ENCODE measurements at places on chromosomes 13 and 19. TPM values are rescaled to one million over a fixed set of nuclear protein-coding genes. Genes with fewer than 3 reads are reported as not detected.
A peak's percentile ranks its signal among the peaks of the same experiment; 100 is the strongest.

SIGLEC9 gene
- 0.73 TPM for total RNA-seq

C5AR2 gene
- 1.1 TPM for total RNA-seq

ZNF548 gene
- 82.8 TPM for total RNA-seq

SUGP1 gene
- total RNA-seq: 89.0 TPM

MTUS2 gene
- total RNA-seq: 0.28 TPM

C19orf85 gene
- total RNA-seq: not detected

ZNF726 gene
- total RNA-seq: 3.3 TPM

CLDN10 gene
- total RNA-seq: not detected

DNA sequence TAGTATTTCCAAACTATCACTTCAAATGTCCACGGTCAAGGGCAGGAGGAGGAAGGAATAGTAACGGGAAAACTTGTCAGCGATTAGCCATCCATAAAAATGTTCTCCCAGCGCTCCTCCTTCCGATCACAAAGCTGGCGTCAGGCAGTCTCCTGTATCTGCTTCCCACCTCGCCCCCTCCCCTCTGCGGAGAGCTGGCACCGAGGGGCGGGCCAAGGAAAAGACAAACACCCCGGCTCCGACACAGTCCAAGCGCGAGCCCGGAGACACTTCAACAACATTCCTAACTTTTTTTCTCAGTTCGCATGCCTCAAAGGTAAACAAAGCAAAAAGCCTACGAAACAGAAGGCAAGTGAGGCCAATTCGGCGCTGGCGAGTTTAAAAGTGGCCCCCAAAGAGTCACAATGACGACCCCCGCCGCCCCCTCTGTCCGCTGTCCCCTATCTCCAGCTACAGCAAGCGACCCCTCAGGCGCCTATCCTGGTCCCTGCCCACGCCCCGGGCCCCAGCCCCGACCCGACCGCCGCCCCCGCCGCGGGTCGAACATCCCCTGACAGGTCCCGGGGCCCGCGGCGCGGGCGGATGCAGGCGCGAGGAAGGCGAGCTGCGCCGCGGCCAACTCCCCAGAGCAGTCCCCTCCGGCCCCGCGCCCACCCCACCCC is 736 bp downstream of the SMAD9 start:
- H3K4me1 ChIP-seq: peaks cover 8% of the 10 kb centered on the region
- H3K27ac ChIP-seq: no peak overlapping the region

DNA sequence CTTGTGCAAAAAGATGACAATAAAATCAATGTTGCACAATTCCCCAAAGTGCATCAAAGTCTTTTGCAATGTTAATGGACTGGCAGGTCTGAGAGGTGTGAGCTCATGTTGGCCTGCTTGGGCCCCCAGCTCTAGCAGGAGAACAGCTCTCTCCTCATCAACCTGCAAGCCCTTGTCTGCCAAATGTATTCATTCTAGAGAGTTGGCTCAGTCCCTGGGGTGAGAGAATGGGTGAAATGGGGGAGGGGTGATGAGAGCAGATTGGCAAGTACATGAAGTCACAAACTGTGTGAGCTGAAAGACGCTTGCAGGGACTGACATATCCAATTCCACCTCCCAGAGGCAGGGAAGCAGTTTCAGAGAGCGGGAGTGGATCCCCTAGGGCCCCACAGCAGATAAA is 465.1 kb upstream of the ZNF507 start:
- no peaks in the 10 kb centered on the region for H3K27me3 ChIP-seq
- no peak overlapping the region for H3K4me3 ChIP-seq
- H3K27ac ChIP-seq: no peak overlapping the region
- no peak for DNase-seq

DNA sequence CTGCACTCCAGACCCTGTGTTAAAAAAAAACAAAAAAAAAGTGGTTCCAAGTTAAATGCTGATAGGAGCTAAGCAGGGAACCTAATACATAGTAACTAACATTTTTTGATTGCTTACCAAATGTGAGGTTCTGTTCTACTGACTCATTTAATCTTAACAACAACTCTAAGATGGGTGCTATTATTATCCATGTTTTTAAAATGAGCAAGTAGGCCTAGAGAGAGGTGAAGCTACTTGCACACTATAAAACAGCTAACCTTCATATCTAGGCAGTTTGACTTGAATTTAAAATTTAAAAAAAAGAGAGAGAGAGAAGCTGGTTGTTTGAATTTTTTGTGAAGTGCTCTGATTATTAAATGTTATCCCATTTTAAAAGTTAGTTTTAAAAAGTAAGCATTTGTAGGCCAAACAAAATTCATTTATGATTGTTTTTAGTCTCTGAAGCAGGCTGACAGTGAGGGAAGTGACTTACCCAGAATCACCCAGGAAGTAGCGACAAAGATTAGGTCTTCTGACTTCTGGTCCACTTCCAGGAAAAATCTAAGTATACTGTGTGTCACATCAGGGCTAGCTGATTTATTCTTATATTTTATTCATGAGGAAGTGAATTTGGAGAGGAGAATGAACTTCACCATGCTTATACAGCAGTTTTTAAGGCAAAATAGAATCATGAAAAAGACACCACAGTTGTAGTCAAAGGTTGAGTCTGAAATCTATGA is 2.4 kb downstream of the SIGLECL1 start:
- no peaks in the 10 kb centered on the region for H3K4me1 ChIP-seq
- DNase-seq: no peak
- H3K4me3 ChIP-seq: no peak overlapping the region
- no peak overlapping the region for H3K27ac ChIP-seq
- peaks cover 9% of the 10 kb centered on the region for H3K27me3 ChIP-seq

GRCh38 chr19:33186431-33187182 is 7.5 kb upstream of the LRP3 start:
- H3K27ac ChIP-seq: no peak overlapping the region
- no peak for DNase-seq
- peaks cover 12% of the 10 kb centered on the region for H3K27me3 ChIP-seq
- no peaks in the 10 kb centered on the region for H3K36me3 ChIP-seq
- peaks cover 16% of the 10 kb centered on the region for H3K4me1 ChIP-seq

GRCh38 chr19:15469513-15470297 is 5.4 kb upstream of the RASAL3 start:
- no peak for DNase-seq
- no peak overlapping the region for H3K27ac ChIP-seq
- peaks cover 21% of the 10 kb centered on the region for H3K4me1 ChIP-seq
- no peaks in the 10 kb centered on the region for H3K36me3 ChIP-seq
- H3K27me3 ChIP-seq: no peaks in the 10 kb centered on the region

DNA sequence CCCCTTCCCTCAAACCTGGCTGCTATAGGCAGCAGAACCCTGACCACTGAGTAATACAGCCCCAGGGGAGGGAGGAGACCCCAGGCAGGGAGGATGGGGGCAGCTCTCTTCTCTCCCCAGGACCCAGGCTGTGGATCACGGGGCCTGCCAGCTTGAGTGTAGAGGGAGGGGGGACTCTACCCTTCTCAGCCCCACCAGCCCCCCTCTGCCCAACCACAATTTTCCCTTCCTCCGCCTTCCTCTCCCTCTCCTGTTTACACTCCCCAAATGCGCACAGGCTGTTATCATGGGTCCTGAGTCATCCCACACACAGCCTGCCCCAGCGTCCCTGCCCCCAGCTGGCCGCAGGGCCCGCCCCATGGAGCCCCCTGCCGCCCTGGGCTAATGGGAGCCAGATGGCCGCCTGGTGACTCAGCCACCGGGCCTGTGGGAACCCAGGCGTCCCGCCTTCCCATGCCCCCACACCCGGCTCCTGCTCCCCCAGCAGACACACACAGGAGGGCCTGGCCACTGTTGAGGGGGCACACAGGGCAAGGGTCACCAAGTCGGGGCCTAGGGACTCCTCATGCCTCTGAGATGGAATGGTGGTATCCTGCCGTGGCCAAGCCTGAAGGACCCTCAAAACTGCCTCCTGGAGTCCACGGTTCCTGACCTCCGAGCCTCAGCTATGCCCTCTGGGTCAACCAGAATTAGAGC is 13.6 kb downstream of the CCDC97 start:
- peaks cover 13% of the 10 kb centered on the region for H3K36me3 ChIP-seq
- peak overlapping the region; percentile 7 for H3K27ac ChIP-seq
- peaks cover 11% of the 10 kb centered on the region for H3K4me1 ChIP-seq

DNA sequence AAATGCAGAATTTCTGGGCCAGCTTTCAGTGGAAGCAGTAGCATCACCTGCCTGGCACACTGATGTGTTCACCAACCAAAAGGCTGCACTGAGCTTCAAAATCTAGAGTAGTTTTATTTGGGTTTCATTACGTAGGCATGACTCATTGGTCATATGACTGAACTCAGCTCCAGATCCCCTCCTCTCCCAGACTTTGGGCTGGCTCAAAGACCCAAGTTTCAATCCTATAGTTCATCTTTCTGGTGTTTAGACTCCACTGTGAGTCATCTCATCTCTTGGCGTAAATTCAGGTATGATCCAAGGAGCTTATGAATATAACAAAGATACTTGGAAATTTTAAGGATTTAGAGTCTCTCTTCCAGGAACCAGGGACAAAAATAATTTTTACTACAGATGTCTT is 17.7 kb downstream of the ZMYM5 start:
- no peak overlapping the region for H3K4me3 ChIP-seq
- H3K27ac ChIP-seq: no peak overlapping the region
- peaks cover 31% of the 10 kb centered on the region for H3K36me3 ChIP-seq

DNA sequence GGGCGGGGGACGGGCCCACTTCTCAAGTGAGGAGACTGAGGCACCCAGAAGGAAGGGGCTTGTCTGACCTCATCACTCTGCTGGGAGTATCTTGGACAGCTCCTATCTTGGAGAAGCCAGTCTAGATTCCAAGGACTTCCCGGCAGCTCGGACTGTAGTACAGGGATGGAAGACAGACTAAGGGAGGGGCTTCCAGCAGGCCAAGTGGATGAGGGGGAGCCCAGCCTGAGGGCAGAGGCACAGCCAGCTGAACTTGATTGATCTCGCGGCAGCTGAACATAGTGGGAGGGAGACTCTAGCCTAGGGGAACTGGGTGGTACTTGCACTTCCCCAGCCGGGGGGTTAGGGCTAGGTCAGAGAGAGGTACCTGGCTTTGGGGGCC is 711 bp downstream of the CILP2 start:
- no peak overlapping the region for H3K27ac ChIP-seq
- peaks cover 4% of the 10 kb centered on the region for H3K4me1 ChIP-seq
- H3K4me3 ChIP-seq: peak overlapping the region; percentile 0
- no peak for DNase-seq

DNA sequence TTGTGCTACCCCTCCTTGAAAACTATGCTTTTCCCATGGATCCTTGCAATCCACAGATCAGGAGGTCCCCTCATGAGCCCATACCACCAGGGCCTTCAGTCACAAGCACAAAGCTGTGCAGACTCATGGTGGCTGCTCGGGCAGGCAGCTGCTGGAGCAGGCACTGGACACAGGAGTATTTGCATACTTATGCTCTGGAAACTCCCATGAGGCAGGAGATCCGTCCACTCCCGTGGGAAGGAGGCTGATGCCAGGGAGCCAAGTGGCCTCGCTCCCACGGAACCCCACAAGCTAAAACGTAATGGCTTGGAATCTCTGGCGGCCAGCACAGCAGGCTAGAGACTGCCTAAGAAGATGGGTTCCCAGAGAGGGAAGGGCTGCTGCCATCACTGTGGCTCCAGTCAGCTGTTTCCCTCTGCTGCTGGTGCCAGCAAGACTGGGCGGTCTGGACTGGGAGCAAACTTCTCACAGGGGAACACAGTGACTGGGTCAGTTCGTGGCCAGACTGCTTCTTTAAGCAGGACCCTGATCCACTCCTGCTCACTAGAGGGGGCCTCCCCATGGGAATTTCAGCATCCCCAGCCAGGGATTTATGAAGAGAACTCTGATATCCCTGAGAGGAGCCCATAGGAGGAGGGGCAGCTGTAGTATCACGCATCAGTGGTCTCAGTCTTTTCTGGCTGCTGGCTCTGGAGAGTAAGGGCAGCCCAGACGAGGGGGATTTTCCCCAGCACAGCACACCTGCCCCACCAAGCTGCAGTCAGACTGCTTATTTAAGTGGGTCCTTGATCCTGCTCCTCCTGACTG is 370.3 kb upstream of the ATXN8OS start:
- DNase-seq: no peak
- H3K27me3 ChIP-seq: no peaks in the 10 kb centered on the region
- H3K36me3 ChIP-seq: no peaks in the 10 kb centered on the region
- no peaks in the 10 kb centered on the region for H3K4me1 ChIP-seq

GRCh38 chr13:80083853-80084676 is 256.9 kb downstream of the SPRY2 start:
- H3K4me3 ChIP-seq: no peak overlapping the region
- H3K27ac ChIP-seq: no peak overlapping the region
- no peaks in the 10 kb centered on the region for H3K36me3 ChIP-seq
- H3K4me1 ChIP-seq: no peaks in the 10 kb centered on the region
- H3K27me3 ChIP-seq: no peaks in the 10 kb centered on the region

DNA sequence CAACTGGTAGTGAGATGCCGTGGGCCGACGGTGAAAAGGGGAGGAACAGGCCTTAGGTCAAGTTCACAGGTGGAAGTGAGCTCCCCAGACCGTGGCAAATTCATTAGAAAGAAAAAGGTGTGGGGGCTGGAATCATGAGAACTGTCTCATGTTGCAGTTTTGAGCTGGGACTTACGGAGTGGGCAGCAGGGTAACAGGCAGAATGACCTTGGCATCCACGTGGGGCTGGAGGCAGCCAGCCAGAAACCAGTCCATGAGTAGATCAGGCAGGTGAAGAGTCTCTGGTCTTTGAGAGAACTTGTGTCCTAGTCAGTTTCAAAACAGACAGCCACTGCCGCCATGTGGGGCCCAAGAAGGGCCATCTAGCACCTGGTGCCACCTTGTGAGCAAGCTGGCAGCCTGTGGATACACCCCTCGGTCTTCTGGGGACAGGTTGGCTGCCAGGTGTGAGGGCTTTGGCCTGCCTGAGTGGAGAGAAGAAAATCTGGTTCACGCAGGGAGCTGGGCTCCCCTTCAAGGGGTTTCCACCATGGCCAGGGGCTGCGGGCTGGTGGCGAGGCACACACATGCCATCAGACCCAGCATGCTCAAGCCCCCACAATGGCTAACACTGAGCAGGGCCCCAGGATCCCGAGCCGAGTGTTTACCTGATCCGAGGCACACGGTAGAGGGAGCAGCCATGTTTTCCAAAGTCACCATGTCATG is 23.9 kb downstream of the TSSK6 start:
- no peak for DNase-seq
- H3K36me3 ChIP-seq: peaks cover 51% of the 10 kb centered on the region
- H3K4me1 ChIP-seq: peaks cover 30% of the 10 kb centered on the region
- H3K27me3 ChIP-seq: no peaks in the 10 kb centered on the region
- no peak overlapping the region for H3K4me3 ChIP-seq

DNA sequence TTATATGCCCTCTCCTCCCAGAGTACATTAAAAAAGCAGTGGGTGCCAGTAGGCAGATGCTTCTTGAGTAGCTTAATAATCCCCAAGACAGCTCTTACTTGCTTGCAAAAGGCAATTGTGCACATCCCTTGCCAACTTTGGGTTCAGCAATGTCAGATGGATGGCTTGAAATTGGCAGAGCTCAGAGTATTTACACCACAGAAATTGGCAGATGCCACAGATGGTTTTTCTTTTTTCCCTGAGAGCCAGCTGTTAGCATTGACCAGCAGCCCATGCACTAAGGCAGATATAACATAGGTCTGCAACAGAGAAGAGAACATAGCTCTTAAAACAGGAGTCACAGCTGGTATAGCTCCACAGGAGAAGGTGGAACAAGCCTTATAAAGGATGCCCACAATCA is 18.4 kb upstream of the RNASEH2B start:
- DNase-seq: no peak
- no peaks in the 10 kb centered on the region for H3K36me3 ChIP-seq
- no peak overlapping the region for H3K27ac ChIP-seq
- H3K27me3 ChIP-seq: no peaks in the 10 kb centered on the region
- H3K4me1 ChIP-seq: peaks cover 27% of the 10 kb centered on the region

GRCh38 chr19:28656644-28657043 is 556.3 kb downstream of the UQCRFS1 start:
- no peaks in the 10 kb centered on the region for H3K36me3 ChIP-seq
- no peaks in the 10 kb centered on the region for H3K27me3 ChIP-seq
- DNase-seq: no peak
- peak overlapping the region; percentile 28 for H3K4me3 ChIP-seq
- peaks cover 8% of the 10 kb centered on the region for H3K4me1 ChIP-seq

GRCh38 chr19:23070353-23071146 is 46.3 kb upstream of the ZNF730 start:
- no peak overlapping the region for H3K4me3 ChIP-seq
- H3K4me1 ChIP-seq: peaks cover 7% of the 10 kb centered on the region
- no peak for DNase-seq
- H3K27ac ChIP-seq: no peak overlapping the region
